ENCODE measurements at places on chromosomes 16 and 17. TPM values are rescaled to one million over a fixed set of nuclear protein-coding genes. Genes with fewer than 3 reads are reported as not detected.

GRCh38 chr17:74217888-74218287 lies 4.5 kb downstream of the TTYH2 start:
- peaks cover 6% of the 10 kb centered on the region for H3K36me3 ChIP-seq
- DNase-seq: no peak
- no peak overlapping the region for H3K4me3 ChIP-seq
- no peak overlapping the region for H3K27ac ChIP-seq

- DNase-seq: no peak
- H3K36me3 ChIP-seq: no peaks in the 10 kb centered on the region
- peak overlapping the region; percentile 41 for H3K4me3 ChIP-seq
- no peaks in the 10 kb centered on the region for H3K27me3 ChIP-seq
- no peak overlapping the region for H3K27ac ChIP-seq
Observed at GRCh38 chr16:2842340-2843000, 12.4 kb downstream of the ZG16B start.

DNA sequence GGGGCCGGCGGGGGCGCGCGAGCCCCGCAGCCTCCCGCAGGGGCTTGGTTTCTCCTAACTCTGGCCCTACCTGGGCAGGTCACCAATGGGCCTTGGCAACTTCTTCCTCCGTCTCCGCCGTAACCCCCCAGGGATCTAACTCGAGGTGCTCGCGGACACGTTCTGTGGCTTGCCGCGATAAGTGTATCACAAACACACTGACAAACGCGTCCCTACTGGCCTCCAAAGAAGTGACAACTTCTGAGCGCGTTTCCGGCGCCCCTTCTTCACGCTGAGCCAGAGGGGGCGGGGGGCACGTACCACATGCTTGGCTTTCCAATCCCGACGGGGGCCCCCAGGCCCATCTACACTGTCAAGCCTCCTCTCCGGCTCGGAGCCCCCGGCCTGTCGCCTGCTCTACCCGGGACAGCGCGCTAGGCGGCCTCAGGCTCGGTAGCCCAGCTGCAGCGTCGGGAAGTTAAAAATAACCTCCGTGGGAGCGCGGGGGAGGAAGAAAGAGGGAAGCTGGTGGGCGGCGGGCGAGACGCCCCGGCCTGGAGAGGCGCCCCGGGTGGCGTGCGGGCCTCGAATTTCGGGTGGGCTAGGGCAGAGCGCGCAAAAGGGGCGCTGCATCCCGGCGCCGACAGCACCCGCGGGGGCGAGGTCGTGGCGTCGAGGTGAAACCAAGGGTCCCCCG lies 725 bp upstream of the SPHK1 start:
- peaks cover 13% of the 10 kb centered on the region for H3K4me1 ChIP-seq
- no peak for DNase-seq
- H3K27me3 ChIP-seq: no peaks in the 10 kb centered on the region
- peak overlapping the region; percentile 79 for H3K27ac ChIP-seq

- H3K36me3 ChIP-seq: no peaks in the 10 kb centered on the region
- H3K4me1 ChIP-seq: peaks cover 35% of the 10 kb centered on the region
- H3K27ac ChIP-seq: no peak overlapping the region
- H3K27me3 ChIP-seq: no peaks in the 10 kb centered on the region
- H3K4me3 ChIP-seq: no peak overlapping the region
Observed at GRCh38 chr17:83189044-83190003, 109.9 kb downstream of the METRNL start.

Gene ENPP7
- not detected for total RNA-seq

Gene CDRT15L2
- total RNA-seq: not detected

Gene CCR7
- not detected for total RNA-seq

Gene ATAD5
- total RNA-seq: 0.81 TPM
